ENCODE measurements at places on chromosomes 2 and 18.

DNA sequence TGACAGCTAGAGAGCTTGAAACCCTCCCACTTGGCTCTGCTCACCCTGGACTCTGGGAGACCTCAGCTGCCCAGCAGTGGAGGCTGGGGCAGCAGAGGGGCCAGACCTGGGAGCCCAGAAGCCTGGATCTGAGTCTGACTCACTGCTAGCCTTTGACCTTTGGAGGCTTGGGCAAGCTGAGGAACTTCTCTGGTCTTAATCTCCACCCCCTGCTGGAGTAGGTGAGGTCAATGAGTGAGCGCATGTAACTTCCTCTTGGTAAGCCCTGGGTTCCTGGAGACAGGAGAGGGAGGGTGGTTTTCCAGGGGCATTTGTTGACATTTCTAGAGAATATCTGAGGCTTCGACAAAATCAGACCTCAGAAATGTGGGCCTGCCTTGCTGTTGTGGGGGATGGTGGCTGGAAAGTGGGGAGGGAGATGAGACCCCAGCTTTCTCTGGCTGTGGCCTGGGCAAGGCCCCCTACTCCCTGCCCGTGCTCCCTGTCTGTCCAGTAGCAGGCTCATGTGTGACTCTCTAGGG is 73.0 kb upstream of the YWHAQ start:
- no peak for DNase-seq

GRCh38 chr2:28640260-28640907 is 111.2 kb upstream of the PPP1CB start:
- no peak for DNase-seq

- no peak for DNase-seq
These were observed 50.5 kb upstream of the CHMP1B start for GRCh38 chr18:11800566-11801334.

- no peak for DNase-seq
These were observed 70.2 kb downstream of the CDCA7 start for GRCh38 chr2:173424886-173425285.

- no peak for DNase-seq
These were observed 3.4 kb downstream of the CFAP65 start for GRCh38 chr2:219037783-219038499.

All from stimulated activated CD4-positive, alpha-beta T cell treated with anti-CD3 and anti-CD28 coated beads, Interleukin-15, amount 100 ng/mL, for 1 hour (primary cell).